Activated naive CD4-positive, alpha-beta T cell (primary cell): ENCODE measurements at places on chromosomes 3 and 15.

DNA sequence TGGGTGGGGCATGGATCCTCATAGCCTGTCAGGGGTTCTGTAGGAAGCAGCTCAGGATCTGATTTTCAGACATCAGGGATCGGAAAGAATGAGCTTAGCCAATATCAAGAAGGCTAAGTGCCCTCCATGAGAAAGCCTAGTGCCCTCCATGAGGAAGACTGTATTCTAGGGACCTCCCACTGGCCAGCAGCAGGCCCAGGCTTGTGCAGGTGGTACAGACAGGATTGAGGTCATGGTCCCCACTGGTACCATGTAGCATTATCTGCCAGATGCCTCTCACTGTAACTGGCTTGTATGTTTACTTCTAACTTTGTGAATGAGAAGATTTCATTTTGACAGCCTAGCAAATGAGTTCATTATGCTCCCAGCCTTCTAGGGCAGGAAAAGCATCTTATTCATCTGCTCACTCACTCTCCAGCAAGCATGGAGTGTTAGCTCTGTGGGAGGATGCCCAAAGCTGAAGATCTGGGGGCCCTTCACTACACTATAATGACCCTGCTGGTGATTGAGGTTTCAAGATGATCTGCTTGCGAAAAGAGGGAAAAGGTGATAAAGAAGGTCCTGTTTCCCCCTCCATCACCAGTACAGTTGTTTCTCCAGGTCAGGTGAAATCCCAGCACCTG lies 7.5 kb downstream of the EPHB1 start:
- no peak for DNase-seq

GRCh38 chr3:194285024-194285849 lies 65.9 kb downstream of the CPN2 start:
- DNase-seq = no peak

- DNase-seq = no peak
Measured at GRCh38 chr3:2001306-2002108, 97.2 kb upstream of the CNTN4 start.

DNA sequence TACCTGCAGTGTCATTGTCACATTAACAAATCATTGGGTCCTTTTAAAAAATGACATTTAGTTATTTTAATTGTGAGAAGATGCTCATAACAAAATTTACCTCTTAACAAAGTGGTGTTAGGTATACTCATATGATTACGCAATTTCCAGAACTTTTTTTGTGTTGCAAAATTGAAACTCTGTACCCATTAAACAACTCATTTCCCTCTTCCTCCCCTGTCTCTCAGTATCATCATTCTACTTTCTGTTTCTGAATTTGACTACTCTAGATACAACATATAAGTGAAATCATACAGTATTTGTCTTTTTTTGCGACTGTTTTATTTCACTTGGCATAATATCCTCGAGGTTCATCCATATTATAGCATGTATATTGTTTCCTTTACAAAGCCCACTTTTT lies 58.7 kb upstream of the CHST2 start:
- no peak for DNase-seq

DNA sequence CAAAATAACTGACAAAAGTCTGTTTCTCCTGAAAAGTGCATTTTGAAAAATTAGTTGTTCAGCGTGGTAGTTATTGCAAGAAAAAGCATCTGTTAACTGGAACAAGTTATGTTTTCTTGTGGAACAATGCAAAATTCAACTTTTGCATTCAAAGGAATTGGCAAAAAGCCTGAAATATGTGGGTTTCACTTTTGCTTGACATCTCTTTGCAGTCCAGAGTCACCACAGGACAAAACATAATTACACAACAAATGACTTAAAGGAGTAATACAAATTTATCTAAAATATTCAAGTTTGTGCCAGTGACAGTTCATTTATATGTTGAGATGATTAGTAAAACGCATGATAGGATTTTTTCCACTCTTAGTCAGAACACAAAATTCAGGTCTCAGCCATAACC lies 96.3 kb upstream of the P2RY1 start:
- DNase-seq = no peak

DNA sequence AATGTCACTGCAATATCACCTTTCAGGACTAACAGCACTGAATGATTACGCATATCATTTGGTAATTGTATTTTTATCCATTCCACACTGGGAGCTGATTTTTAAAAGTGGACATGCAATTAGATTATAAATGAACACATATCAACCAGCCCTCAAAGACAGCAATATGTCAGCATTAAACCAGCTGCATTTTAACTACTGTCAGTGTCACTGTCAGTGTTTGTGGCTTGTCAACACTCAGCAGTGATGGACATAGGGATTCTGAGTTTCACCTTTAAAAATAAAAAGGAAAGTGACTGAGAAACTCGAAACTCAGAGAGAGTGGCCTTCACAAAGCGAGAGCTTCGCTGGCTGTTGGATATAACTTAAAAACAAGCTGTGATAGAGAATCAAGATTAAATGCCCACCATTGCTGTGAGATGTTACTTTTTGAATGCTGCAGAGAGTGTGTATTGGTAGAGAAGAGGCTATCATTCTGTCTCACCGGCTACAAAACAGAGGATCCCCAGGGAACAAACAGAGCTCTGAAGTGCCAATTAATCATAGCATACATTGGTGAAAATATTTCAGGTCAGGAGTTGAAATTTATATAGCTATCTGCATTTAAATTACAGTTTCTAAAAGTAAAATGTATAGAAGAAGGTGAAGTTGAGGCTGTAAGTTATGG lies 635.8 kb downstream of the SQOR start:
- no peak for DNase-seq

DNA sequence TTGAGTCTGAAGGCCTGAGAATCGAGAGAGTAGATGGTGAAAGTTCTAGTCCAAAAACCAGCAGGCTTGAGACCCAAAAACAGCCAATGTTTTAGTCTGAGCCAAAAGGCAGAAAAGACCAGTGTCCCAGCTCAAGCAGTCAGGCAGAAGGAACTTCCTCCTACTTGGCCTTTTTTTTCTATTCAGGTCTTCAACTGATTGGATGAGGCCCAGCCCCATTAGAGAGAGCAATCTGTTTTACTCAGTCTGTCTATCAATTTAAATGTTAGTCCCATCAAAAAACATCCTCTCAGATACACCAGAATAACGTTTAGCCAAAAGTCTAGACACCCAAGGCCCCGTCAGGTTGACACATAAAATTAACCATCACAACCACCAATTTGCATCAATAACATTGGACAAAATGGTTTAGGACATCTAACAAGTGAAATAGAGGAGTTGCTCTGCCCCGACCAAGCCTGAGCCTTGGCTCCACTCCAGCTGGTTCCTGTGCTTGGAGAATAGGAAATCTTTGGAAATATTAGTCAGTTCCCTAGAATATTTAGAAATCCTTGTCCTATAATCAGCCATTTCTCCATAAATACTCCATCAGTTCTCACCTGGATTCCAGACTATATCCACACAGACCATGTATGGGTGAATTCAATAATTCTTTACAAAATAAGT lies 51.4 kb upstream of the LIPC start:
- no peak for DNase-seq

DNA sequence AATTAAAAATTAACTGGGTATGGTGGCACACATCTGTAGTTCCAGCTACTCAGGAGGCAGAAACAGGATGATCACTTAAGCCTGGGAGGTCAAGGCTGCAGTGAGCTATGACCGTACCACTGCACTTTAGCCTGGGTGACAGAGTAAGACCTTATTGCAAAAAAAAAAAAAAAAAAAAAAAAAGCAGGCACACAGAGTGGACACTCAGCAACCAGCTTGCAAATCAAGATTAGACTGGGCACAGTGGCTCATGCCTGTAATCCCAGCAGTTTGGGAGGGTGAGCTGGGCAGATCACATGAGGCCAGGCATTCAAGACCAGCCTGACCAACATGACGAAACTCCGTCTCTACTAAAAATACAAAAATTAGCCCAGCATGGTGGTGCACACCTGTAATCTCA lies 5.4 kb downstream of the CLN6 start:
- no peak for DNase-seq

- DNase-seq = no peak
Measured at GRCh38 chr3:117097351-117097750, 387.8 kb downstream of the TUSC7 start.

- no peak for DNase-seq
Measured at GRCh38 chr3:188390775-188391443, 237.0 kb downstream of the LPP start.

GRCh38 chr3:133996996-133997395 lies 32.7 kb downstream of the SLCO2A1 start:
- no peak for DNase-seq

- DNase-seq = no peak
Measured at GRCh38 chr15:98321896-98322295, 326.4 kb upstream of the IGF1R start.

DNA sequence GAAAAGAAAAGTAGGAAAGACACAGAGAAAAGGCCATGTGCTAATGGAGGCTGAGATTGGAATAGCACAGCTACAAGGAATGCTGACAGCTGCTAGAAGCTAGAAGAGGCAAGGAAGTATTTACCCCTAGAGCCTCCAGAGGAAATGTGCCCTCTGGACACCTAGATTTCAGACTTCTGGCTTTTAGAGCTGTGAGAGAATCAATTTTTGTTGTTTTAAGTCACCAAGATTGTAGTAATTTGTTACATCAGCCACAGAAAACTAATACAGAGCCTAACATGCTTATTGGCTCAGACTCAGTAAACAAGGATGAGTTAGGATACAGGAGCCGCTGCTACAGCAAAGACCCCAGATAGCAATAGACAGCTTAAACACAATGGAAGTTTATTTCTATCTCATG lies 33.1 kb upstream of the GLCE start:
- DNase-seq = no peak

DNA sequence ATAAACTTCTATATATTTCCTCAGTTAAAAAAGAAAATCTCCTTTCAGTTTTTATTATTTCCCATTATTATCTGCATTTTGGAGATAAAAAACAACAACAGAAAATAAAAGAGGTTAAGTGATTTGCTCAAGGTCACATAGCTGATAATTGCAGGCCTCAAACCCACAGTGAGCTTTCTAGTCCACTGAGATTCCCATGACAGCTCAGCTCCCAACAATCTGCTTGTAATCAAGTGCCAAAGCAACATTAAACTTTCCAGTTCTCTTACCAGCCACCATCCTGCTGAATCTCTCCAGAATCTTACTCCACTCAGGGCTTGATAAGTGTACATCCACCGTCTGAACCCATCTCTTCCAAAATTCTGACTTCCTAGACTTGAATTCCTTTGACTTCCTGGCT lies 318.2 kb upstream of the SEMA6D start:
- DNase-seq = no peak

- DNase-seq = no peak
Measured at GRCh38 chr15:28889346-28889745, 3.6 kb downstream of the APBA2 start.

DNA sequence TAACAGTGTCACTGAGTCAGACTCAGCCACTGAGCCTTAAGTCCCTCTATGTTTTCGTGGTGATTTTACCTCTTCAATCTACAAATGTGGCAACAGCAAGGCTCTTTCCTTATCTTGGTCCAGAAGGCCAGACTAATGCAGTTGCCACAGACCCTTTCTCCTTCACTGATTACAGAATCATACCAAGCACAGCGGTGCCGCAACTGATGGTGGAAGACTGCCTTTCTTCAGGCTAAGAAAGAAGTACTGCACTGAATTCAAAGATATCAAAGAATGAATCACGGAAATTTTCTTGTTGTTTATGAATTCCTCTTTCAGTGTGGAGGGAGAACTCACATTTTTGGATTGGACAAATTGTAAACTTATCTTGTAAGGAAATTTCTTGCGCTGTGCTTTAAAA lies 18.6 kb downstream of the DCP1A start:
- DNase-seq = no peak

DNA sequence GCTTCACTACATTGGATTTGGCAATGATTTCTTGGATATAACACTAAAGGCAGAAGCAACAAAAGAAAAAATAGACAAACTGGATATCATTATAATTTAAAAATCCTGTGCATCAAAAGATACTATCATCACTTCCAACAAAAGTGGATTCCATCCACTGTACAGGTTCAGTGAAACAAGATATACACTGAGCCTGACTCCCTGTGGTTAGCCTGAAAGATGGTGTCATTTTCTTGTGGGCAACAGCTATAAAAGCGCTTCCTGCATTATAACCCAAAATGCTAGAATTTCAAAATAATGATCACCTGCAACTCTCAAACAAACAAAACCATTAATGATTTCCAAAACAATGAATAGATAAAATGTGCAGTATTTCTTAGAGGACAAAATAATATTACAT lies 39.6 kb upstream of the TBC1D23 start:
- no peak for DNase-seq

- DNase-seq = no peak
Measured at GRCh38 chr15:100787567-100788417, 91.8 kb upstream of the ALDH1A3 start.

DNA sequence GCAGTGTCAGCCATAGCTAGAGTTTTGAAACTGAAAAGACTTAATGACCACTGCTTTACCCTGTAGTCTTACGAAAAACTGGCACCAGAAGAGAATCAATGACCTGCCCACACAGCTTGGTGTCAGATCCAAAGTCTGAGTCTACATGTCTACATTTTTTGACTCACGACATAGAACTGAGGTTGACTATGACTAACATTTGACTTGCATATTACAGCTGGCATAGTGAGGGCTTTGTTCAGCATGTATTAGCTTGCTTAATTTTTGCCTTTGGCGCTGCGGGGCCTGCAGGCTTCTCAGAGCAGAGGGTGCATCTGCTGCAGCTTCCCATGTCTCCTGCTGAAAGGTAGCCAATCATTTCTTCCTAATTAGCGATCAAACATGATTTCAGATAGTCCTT lies 167.0 kb downstream of the EBLN2 start:
- no peak for DNase-seq

DNA sequence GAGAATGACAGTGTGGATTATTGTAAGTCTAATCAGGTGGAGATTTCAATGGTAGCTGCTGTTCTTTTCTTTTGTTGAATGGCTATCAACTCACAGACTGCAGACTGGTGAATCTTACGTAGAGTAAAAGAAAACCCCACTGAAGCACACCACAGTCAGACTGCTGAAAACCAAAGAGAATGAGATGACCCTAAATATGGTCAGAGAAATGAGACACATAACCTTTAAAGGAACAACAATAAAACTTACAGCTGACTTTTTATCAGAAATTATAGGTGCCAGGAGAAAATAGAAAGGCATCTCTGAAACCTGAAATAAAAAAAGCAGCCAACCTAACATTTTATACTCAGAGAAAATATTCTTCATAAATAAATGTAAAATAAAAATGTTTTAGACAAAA lies 12.7 kb upstream of the UBE3A start:
- no peak for DNase-seq

DNA sequence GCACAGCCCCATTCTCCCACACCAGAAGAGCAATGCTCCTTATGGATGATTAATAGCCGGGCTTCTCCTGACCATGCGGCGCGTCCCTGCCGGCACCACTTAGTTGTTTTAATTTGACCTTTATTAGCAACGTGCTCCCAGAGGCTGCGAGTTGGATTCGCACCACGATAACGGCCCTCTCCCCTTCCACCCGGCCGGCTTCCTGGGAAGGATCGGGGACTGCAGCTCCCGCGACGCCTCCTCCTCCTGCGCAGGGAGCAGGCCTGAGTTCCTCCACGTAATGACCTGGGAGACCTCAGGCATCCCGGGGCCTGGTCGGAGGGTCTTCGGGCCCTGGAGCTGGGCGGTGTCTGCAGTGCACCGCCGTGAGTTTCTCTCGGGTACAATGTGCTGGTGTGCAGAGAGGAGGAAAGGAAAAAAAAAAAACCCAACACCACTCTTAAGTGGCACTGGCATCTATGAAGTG lies 243.3 kb upstream of the TOPAZ1 start:
- DNase-seq = no peak

- DNase-seq = no peak
Measured at GRCh38 chr15:67185051-67185450, 69.4 kb downstream of the AAGAB start.
